Kidney epithelial cell (primary cell): ENCODE measurements at places on chromosomes 1 and 21.

- DNase-seq = no peak
These were observed 105.0 kb downstream of the COP1 start for GRCh38 chr1:176101951-176102642.

DNA sequence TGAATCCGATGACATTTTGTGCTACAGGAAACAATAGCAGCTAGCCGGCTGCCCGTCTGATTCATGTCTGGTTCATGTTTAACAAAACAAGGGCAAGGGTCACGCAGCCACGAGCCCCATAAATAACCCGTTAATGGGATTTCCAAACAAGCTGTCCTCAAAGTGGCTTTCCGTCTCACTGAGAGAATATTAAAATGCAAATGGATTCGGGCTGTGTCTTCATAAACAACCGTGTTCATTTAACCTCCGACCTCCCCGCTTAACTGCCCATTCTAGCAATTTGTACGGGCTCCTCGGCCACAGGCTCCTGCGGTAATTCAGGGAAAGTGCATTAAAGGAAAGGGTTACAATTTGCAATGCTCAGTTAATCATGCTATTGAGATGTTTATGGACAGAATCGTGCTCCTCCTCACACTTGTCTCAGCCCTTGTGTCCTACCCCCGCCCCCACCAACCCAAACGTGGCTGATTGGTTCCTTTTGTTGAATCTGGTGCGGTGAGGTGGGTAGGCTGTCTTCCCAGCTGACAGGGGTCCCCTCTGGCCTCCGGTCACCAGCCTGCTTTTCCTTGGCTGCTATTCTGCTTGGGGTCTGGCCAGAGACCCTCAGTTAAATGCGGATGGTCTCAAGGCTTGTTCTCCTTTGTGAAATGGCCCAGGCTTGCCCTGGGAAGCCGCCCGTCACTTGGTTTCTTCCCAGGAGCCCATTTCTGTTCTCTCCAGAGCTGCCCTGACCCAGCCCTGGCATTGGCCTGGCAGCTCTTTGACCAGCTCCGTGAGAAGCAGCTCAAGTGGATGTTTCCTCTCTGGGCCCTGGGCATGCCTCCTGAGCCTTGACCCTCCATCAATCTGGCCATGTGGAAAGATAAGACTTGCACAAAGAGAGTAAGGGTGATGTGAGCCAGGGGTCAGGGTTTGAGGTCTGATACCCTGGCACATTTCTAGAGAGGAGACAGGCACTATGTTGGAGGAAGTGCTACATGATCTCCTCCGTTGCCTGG lies 200.7 kb upstream of the POU3F1 start:
- peak; percentile 53 for DNase-seq

- DNase-seq = peak; percentile 98
These were observed 16.4 kb downstream of the ARHGEF2 start for GRCh38 chr1:155961937-155962336.

GRCh38 chr1:228760979-228761378 lies 25.7 kb downstream of the RHOU start:
- DNase-seq = no peak

DNA sequence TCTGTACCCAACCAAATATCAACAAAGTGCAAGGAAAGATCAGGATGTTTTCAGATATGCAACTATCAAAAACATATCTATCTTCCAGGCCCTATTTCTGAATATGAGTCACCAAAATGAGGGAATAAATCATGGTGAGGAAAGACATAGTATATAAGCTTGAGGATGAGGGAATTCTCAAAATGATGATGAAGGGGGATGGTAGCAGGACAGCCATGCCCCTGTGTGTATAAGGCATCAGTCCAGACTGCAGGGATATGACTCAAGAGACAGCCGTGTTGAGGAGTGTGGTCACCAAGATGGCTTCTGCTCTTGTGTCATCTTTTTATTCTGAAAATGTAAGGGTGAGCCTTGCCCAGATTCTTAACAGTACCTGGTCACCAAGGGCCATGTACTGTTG lies 4.4 kb upstream of the WDR64 start:
- DNase-seq = no peak
